Small intestine (tissue), 16 donors: ENCODE measurements at places on chromosomes 3 and 15.

GRCh38 chr3:44030687-44031305, 210.9 kb upstream of the TOPAZ1 start:
- DNase-seq, result no peak
- H3K27me3 ChIP-seq, result no peaks in the 10 kb centered on the region
- no peaks in the 10 kb centered on the region for H3K4me1 ChIP-seq
- no peak overlapping the region for H3K4me3 ChIP-seq

DNA sequence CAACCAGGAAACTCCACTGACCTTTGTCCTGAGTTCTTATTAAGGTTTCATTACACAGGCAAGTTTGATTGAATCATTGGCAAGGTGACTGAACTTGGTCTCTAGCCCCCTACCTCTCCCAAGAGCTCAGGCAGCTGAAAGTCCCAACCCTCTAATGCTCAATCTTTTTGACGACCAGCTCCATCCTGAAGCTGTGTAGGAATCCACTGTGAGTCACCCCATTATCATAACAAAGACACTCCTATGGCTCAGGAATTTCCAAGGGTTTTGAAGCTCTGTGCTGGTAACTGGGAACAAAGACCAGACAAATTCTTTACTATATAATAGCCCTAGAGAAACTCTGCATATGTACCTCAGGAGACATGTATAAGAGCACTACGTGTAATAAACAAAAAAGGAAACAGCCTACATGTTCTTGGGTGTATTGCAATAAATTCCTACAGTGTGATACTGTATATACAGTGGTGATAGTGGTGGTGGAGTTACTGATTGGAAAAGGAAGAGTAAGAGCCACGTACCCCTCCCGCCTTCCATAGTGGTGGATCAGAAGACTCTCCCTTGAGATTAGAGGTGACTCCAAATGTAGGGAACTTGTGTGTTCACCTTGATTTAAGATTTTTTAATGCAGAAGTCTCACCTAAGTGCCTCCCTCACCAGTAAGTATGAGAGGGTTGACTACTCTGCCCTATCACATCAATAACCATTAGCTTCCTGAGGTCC, 116.6 kb downstream of the ST8SIA2 start:
- no peaks in the 10 kb centered on the region for H3K36me3 ChIP-seq
- no peak for DNase-seq
- H3K27ac ChIP-seq, result no peak overlapping the region

- H3K27ac ChIP-seq, result no peak overlapping the region
- no peak overlapping the region for H3K4me3 ChIP-seq
- no peaks in the 10 kb centered on the region for H3K36me3 ChIP-seq
- no peaks in the 10 kb centered on the region for H3K4me1 ChIP-seq
- H3K27me3 ChIP-seq, result no peaks in the 10 kb centered on the region
Measured at GRCh38 chr3:59368900-59369675, 319.3 kb upstream of the CFAP20DC start.

- H3K4me3 ChIP-seq, result no peak overlapping the region
- H3K27me3 ChIP-seq, result no peaks in the 10 kb centered on the region
- no peaks in the 10 kb centered on the region for H3K36me3 ChIP-seq
- H3K27ac ChIP-seq, result no peak overlapping the region
Measured at GRCh38 chr15:25136119-25136518, 181.3 kb downstream of the SNRPN start.

- H3K27ac ChIP-seq, result no peak overlapping the region
- H3K27me3 ChIP-seq, result no peaks in the 10 kb centered on the region
- no peak for DNase-seq
- H3K4me3 ChIP-seq, result no peak overlapping the region
- no peaks in the 10 kb centered on the region for H3K4me1 ChIP-seq
Measured at GRCh38 chr3:124126436-124127023, 134.6 kb upstream of the ROPN1 start.

- no peak for DNase-seq
- H3K27me3 ChIP-seq, result no peaks in the 10 kb centered on the region
- no peaks in the 10 kb centered on the region for H3K4me1 ChIP-seq
- no peak overlapping the region for H3K27ac ChIP-seq
- no peaks in the 10 kb centered on the region for H3K36me3 ChIP-seq
Measured at GRCh38 chr3:155771126-155771525, 26.3 kb upstream of the PLCH1 start.

GRCh38 chr3:194137008-194137505, 1.1 kb downstream of the HES1 start:
- H3K27ac ChIP-seq, result peak overlapping the region; percentile 96
- H3K36me3 ChIP-seq, result no peaks in the 10 kb centered on the region
- H3K4me3 ChIP-seq, result peak overlapping the region; percentile 83
- DNase-seq, result peak; percentile 61
- H3K27me3 ChIP-seq, result no peaks in the 10 kb centered on the region
- H3K4me1 ChIP-seq, result peaks cover 7% of the 10 kb centered on the region

DNA sequence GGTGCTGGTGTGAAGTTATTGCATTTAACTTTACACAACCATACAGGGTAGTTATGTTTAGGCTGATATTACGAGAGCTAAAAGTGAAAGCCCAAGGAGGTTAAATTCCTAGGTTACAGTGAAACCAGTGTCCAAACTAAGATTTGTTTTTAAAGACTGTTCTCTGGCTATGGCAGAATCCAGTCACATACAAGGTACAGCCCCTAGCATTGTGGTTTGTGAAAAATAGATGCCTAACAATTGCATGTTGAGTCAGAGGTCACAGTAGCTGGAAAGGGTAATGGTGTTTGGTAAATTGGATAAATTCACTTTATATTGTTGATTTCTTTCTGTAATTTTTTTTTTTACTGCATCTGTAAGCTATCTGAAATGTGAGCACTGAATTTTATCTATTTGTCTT, 614.6 kb upstream of the TBL1XR1 start:
- H3K36me3 ChIP-seq, result no peaks in the 10 kb centered on the region
- H3K4me3 ChIP-seq, result no peak overlapping the region
- no peaks in the 10 kb centered on the region for H3K27me3 ChIP-seq
- no peak for DNase-seq

DNA sequence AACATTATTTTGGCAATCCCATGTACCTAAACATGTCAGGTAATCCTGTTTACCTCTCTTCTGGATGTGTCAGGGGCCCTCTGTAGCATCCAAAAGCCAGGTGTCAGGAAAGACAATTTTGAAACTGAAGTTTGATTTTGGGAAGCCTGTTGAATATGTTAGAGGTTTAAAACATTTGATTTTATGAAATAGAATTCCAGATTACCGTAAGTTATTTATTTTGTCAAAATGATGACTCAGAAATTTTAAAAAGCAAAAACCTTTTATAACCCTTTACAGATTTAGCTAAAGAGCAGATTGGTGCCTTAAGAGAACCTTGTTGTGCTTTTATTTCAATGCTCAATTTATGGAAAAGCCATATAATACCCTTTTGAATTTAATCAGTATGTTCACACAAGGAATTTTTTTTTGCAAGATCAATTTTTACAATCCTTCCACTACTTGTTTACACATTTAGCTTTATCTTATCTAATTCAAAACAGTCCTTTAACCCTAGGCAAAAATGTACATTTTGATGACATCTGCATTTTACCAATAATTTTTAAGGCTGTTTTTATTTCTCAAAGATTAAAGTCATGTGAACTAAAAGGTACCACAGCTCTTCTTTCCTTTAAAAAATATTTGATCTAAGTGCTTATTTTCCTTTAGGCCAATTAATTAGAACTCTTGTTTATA, 10.0 kb downstream of the KIF15 start:
- no peak overlapping the region for H3K4me3 ChIP-seq
- H3K27me3 ChIP-seq, result no peaks in the 10 kb centered on the region
- H3K36me3 ChIP-seq, result no peaks in the 10 kb centered on the region
- H3K27ac ChIP-seq, result no peak overlapping the region
- no peaks in the 10 kb centered on the region for H3K4me1 ChIP-seq
- DNase-seq, result no peak

DNA sequence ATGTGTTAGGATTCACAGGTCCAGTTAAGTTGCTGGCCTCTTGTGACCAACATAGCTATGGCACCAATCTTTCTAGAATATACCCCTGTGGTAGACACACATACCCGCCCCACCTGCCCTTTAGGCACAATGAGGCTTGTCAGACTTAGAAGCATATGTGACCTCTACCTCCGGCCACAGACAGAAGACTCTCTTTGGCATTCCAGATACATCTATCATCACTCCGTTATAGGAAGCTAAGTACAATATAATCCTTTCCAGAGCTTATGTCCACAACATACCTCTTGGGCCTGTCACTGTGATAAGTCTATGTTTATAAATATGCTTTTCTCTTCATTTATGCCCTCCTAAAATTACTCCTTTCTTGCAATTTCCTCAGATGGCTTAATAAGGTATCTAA, 39.8 kb downstream of the CD47 start:
- peaks cover 13% of the 10 kb centered on the region for H3K36me3 ChIP-seq
- H3K4me1 ChIP-seq, result no peaks in the 10 kb centered on the region
- no peak overlapping the region for H3K4me3 ChIP-seq
- no peak overlapping the region for H3K27ac ChIP-seq
- no peaks in the 10 kb centered on the region for H3K27me3 ChIP-seq
- no peak for DNase-seq

DNA sequence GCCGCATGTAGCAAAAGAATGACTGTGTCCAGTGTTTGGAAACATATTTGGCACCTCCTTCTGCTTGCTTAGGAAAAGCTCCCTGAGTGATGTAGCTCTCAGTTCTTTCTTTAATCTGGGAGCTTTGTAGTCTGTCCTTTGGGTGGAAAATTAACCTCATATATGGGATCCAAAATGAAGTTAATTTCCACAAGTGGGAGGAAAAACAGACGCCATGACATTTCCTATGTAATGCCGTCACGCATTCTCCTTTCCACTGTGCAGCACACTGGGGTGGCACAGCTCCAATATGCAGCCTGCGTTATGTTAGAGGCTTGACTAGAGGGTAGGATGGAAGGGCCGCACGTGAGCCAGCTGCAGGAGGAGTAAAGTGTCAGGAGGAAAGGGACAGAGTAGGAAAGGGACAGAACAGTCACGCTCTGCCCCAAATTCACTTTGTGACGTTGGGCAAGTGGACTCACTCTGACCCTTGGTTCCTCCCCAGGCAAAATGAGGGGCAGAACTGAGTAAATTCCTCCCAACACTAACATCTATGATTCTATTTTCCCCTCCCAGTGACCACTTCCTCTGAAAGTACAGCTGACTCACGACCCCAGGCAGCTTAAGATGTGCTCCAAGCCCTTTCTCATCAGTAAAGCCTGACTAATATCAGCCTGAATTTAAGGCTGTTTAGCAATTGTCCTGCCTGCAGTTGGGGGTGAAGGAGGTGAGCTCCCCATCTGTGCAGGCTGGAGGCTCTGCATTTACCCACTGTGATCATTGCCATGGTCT, 176.5 kb upstream of the PFN2 start:
- H3K27me3 ChIP-seq, result no peaks in the 10 kb centered on the region
- peak overlapping the region; percentile 65 for H3K27ac ChIP-seq
- H3K4me3 ChIP-seq, result no peak overlapping the region
- peak; percentile 10 for DNase-seq
- H3K4me1 ChIP-seq, result no peaks in the 10 kb centered on the region

DNA sequence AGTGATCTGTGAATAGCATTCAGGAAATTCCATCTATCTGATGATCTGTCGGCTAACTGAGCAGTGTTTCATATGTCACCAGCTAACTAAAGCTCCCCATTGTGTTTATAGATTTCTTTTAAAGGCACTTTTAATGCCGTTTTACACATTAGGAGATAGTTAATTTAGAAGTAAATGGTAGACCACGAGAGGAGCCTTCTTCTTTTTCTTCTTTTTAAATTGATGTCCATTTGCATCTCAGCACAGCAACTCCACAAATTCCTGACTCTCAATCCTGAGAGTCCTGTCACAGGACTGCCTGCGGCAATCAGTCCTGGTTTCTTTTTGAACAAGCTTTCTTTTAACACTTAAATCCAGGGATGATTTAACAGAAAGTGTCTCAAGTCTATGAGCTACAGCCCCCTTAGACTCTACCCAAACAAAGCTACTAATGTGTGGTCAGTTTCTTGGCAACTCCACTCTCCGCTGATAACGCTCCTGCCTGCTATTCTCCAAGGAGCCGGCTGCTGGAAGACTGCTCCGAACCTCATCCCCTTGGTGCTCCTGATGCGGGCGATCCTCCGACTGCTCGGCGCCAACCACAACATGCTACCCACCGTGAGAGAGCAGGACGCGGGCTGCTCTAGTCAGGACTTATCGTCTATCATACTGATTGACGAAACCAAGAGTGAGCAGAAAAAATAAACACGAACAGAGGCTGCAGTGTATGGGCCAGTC, 421.4 kb downstream of the MECOM start:
- H3K27me3 ChIP-seq, result peaks cover 2% of the 10 kb centered on the region
- H3K27ac ChIP-seq, result peak overlapping the region; percentile 50
- no peaks in the 10 kb centered on the region for H3K36me3 ChIP-seq
- DNase-seq, result peak; percentile 42
- no peaks in the 10 kb centered on the region for H3K4me1 ChIP-seq

DNA sequence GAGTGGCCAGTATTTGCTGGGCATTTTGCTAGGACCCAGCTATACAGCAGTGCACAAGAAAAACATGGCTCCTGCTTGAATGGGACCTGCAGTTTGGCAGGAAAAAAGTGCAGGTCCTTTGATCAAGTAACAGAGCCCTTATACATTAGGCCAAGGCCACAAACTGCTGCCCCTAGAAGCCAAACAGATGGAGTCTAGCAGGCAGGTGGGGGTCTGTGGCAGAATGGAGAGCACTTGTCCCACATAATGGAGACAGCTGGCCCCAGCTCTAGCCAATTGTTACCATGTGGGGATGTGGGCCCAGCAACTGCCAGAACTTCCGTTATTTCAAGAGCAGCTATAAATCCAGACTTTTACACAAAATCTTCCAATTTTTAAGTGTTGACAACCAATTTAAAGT, 79.3 kb downstream of the SHQ1 start:
- no peak overlapping the region for H3K4me3 ChIP-seq
- no peak for DNase-seq
- no peaks in the 10 kb centered on the region for H3K27me3 ChIP-seq
- H3K36me3 ChIP-seq, result peaks cover 2% of the 10 kb centered on the region

DNA sequence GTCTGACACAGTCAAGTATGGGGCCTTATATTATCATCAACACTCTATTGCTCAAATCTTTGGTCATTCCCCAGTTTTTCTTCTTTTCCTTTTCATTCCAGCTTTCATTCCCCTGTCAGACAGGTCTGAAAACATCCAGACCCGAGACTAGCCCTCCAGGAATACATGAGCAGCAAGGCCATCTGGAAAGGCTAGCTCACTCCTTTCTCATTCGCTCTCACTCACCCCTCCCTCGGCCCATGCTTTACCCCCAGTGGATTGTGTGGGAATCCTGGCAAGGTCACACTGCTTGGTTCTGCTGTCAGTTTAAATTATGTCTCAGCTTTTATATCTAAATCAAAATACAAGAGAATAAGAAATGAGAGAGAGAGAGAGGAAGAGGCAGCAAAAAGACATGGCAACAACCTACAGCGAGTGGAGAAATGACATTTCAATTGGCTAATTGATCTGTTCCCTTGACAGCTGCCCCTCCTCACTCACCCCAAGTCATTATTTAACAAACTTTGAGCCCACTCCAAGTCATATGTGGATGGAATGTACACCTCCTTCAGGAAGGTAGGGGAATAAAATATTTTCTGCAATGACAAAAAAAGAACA, 962.2 kb downstream of the TUSC7 start:
- no peak overlapping the region for H3K27ac ChIP-seq
- no peak for DNase-seq
- no peak overlapping the region for H3K4me3 ChIP-seq
- H3K27me3 ChIP-seq, result no peaks in the 10 kb centered on the region
- H3K36me3 ChIP-seq, result no peaks in the 10 kb centered on the region
- H3K4me1 ChIP-seq, result no peaks in the 10 kb centered on the region

- no peak for DNase-seq
- H3K27ac ChIP-seq, result no peak overlapping the region
Measured at GRCh38 chr3:134441321-134441720, 44.5 kb downstream of the ANAPC13 start.

GRCh38 chr3:88211096-88211890, 61.5 kb downstream of the C3orf38 start:
- no peak overlapping the region for H3K27ac ChIP-seq
- no peaks in the 10 kb centered on the region for H3K4me1 ChIP-seq
- no peaks in the 10 kb centered on the region for H3K36me3 ChIP-seq
- H3K27me3 ChIP-seq, result peaks cover 5% of the 10 kb centered on the region
